ENCODE measurements at places on chromosomes 12 and 14.

GRCh38 chr14:89241934-89242651, 174.9 kb downstream of the FOXN3 start:
- DNase-seq = no peak

GRCh38 chr14:79028281-79028680, 858.1 kb downstream of the NRXN3 start:
- no peak for DNase-seq

- DNase-seq = no peak
These were observed 3.3 kb downstream of the ACVR1B start for GRCh38 chr12:51954561-51955361.

DNA sequence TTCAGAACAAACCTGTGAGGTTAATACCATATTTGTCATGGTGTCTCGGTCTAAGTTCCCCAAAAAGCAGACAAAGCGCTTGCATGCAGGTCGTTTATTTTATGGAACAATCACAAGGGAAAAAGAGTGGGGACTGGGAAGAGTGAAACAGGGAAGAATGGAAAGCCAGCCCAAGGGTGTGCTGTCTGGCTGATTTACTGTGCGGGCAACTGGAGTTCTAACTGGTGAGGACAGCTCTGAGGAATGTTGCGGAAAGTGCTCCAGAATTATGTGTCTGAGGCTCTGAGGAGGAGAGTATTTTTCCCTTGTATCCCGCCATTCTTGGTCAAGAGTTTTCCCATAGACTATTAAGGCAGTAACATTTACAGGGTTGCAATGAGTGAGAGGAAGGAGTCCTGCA, 465.4 kb downstream of the RMST start:
- DNase-seq = no peak

- no peak for DNase-seq
These were observed 26.2 kb downstream of the LGR5 start for GRCh38 chr12:71465796-71466195.

GRCh38 chr14:100292301-100292775, 13.9 kb downstream of the SLC25A29 start:
- no peak for DNase-seq

GRCh38 chr14:35355981-35356841, 48.3 kb downstream of the NFKBIA start:
- DNase-seq = no peak

- no peak for DNase-seq
These were observed 2.8 kb downstream of the OLR1 start for GRCh38 chr12:10169104-10169503.

DNA sequence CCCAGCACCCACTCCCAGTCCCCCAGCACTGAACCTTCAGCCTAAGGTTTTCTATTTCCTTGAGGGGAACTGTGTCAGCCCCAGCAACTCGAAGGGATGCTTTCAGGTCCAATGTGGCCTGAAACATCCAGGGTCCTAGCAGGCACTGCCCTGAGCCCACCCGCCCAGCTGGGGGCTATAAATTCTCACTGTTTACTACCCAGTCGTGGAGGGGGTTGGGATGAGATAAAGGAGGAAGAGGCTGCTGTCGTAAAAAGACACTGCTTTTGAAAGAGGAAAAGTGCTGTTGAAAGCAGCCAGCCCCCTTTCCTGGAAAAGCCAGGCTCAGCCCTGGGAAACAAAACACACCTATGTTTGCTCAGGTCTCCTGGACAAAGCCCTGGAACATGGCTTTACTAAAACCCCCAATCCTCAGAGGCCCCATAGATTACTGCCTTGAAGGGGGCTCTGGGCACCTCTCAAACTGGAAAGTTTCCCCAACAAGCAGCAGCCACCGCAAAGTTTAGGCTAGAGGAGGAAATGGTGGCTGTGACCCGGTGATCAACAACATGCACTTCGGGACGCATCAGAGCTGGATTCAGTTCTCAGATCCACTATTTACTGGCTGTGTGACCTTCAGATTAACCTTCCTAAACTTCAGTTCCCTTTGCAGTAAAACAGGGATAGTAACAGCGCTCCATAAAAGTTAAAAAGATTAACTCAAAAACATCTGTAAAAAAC, 51.0 kb downstream of the ACTN1 start:
- DNase-seq = no peak

GRCh38 chr14:68405961-68406360, 386.9 kb downstream of the ZFP36L1 start:
- no peak for DNase-seq

GRCh38 chr14:68143341-68143841, 323.8 kb downstream of the RAD51B start:
- no peak for DNase-seq

DNA sequence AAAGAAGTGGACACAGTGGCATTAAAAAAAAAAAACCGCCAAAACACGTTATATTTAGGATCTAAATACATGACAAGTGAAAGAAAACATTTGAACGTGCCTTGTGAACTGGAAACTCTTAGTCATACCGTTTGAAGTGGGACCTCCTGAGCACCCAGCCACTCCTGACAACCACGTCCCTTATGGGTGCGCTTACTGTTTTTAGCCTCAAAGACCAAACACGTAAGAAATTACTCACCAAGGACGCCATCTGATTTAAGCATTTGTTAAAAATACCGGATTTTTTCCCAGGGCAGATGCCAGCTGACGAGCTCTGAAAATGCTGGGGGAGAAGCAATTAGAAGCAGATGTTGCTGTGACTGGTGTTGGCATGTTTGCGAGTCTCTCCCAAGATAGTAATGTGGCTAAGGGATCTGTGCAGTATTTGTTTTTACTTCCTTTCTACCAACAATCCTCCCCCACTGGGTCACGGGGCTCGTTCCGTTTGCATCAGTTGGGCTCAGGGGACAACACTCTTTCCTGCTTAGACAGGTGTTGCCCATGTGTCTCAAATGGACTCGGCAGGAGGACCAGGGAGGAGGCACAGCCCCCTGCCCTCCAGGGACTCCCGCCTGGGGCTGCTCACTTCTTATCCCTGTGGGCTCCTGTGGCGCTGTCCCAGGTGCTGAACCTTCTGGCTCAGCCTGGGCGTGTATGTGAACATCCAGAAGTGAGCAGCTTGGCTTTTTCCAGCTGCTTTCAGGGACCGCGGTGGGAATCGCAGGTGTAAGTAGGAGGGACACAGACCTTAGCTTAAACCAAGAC, 101.0 kb downstream of the BEGAIN start:
- DNase-seq = peak; percentile 8

DNA sequence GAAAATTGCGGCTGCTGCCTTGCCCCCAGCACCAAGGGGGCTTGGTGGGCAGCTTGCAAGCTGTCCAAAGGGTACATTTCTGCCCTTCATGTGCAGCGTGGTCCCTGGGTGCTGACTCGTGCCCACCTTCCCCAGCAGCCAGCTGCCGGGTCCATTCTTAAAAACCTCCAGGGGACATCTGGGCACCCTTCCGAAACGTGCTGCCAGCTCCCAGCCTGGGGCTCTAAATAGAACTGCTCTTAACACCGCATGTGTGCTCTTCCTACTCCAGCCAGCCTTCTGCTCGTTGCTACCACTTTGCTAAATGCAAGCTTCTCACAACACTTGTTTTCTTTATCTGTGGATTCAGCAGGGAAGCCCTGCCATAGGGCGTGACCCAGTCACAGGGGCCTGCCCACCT, 66.0 kb downstream of the RIMBP2 start:
- DNase-seq = no peak

DNA sequence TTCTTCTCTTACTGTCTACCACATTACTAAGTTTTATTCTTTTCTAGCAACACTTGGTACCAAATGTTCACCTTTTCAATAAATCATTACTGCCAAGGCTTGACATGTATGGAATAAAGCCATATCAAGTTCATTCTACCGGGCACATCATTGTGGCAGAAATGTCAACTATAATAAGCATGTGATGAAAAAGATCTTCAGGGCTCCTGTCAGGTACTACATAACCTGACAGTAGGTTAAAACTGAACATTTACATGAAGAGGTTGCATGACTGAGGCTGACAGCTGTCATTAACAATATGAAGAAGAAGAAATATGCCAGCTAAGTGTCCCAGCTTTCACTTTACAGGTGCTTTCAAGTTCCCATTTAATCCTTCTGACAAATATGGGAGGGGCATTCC, 178.9 kb downstream of the KCNH5 start:
- DNase-seq = no peak

DNA sequence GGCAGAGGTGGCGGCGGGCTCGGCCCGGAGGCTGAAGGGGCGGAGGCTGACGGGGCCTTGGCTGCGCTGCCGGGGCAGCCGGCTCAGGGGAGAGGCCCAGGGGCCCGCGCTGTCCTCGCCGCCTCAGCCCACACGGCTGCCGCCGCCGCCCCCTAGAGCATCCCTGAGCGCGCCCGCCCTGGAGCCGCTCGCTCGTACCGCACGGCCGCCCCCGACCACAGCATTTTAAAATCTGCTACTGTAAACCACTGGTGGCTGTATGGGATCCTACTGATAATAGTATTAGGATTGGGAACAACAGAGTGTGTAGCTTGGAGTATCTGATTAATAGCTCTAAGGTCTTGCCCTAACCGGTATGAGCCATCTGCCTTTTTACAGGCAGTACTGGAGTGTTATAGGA, 22.2 kb upstream of the EDDM3A start:
- DNase-seq = no peak

DNA sequence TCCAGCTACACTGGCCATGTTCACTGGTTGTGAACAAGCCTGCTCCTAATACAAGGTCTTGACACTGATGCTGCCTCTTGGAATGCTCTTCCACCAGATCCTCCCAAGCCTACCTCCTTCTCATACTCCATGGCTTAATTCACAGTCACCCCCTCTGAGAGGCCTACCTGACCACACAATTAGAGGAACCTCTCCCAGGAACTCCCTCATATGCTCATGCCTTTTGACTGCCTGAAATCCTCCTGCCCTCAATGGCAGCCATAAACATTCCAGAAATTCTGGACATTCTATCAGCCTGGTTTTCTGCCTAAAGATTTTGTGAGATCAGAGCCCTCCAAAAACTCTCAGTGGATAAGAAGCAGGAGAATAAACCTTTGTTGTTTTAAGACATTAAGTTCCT, 340.2 kb downstream of the C12orf75 start:
- no peak for DNase-seq

All from NK-92 treated with Interleukin-12 subunit alpha and Interleukin-12 subunit beta, amount 100 ng/mL, for 24 hours (cell line).